ENCODE measurements at places on chromosomes 4 and X.

DNA sequence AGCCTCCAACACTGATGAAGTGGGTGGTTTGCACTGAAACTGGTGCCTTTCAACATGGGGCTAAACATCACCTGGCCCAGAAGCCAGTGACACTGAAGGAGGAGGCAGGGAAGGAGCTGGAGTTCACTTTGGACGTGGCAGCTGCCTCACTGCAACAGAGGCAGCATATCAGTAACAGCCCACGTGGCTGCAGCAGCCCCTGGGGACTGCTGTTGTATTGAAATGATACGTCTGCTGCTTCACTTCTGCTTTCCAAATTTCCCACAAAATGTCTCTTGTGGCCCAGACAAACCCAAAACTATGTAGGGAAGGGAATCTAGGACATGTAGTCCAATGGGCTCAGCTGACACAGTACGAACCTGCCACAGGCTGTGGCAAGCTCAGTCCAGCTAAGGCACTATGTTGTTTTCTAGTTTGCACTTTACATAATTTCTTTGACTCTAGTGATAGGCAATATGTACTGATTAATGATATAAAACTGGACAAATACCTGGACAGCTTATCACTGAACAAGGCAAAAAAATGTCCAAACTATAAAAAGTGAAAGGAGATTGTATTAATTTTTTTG is 84.7 kb upstream of the RAPGEF2 start:
- DNase-seq, result no peak

- DNase-seq, result no peak
Measured at GRCh38 chr4:18454349-18454748, 432.8 kb upstream of the LCORL start.

- DNase-seq, result peak; percentile 40
Measured at GRCh38 chr4:15003401-15003890, 1.2 kb downstream of the CPEB2 start.

DNA sequence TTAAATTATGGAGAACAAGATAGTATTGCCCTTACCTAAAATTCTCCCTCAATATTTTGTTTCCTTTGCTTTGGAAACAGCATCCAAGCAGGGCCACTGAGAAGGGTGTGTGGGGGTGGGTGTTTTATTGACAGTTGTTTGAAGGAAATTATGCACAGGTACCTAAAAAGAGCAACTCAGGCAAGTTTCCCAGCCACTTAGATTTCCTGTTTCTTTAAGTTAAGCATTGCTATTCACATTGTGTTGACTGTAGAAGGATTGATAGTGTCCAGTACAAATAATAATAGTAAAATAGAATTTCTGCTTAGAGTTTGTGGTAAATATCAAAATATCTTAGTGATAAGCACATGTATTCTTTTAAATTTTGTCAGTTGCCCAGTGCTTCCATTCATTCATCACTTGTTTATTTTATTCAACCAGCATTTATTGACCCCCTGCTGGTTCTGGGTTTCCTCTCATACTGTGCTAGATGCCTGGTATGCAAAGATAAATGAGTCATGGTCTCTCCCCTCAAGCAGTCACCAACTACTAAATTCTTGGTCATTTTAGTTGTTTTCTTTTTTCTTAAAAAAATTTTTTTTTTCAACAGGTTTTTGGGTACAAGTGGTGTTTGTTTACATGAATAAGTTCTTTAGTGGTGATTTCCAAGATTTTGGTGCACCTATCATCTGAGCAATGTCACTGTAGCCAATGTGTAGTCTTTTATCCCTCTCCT is 50.0 kb downstream of the GALNT7 start:
- DNase-seq, result no peak

- DNase-seq, result no peak
Measured at GRCh38 chr4:23333946-23334878, 555.6 kb downstream of the PPARGC1A start.

DNA sequence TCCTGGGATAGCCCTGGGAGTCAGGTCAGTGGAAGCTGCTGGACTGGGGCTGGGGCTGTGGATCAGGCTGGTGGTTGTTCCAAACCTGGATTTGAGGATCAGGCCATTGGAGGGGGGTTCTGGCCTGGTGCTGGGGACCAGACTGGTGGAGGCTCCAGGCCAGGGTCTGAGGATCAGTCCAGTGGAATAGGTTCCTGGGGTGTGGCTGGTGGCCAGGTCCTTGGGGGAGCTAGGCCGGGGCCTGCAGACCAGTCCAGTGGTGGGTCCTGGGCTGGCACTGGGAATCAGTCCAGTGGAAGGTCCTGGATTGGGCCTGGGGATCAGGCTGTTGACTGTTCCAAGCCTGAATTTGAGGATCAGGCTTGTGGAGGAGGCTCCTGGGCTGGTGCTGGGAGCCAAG is 8.0 kb downstream of the ARMCX4 start:
- DNase-seq, result no peak

GRCh38 chr4:1040344-1041146 is 29.1 kb downstream of the FGFRL1 start:
- DNase-seq, result no peak
